ENCODE measurements at places on chromosomes 2 and 18.

DNA sequence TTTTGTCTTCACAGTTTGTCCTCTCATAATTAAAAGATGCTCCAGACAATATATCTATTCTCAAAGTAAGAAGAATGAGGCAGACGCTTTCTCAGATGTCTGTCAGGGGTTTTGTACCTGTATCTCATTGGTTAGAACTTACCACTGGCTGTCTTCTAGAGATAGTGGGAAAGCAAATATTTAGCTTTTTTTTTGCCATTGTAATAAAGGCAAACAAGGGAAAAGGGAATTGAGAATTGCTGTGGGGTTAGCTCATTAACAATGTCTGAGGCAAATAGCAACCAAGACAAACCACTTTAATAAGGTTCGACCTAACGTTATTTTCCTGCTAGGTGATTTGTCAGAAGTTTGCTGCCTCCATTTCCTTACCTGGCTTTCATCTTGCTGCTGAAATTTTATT lies 30.0 kb downstream of the ZNF638 start:
- no peak for DNase-seq

- DNase-seq = no peak
These were observed 14.2 kb downstream of the ESPNL start for GRCh38 chr2:238114331-238114841.

- no peak for DNase-seq
These were observed 165.6 kb downstream of the EIPR1 start for GRCh38 chr2:3212061-3212362.

DNA sequence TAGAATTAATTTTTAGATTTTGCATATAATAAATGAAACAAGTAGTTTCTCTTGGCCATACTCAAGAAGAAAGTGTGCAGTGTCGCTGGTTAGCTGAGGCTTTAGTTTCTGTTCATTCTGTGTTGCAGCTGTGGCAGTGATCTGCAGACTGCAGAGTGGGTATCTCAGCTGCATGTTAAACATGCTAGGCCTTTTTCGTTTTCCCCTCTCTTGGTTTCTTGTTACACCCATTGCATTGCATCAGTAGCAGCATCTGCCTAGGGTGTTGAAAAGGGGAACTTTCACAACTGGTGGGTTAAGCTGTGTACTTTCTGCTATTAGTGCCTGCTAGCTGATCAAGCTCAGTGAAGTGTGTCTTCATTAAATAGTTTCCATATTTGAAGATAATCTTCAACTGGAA lies 51.3 kb downstream of the ACSL3 start:
- peak; percentile 53 for DNase-seq

GRCh38 chr2:137208431-137208891 lies 443.1 kb downstream of the THSD7B start:
- peak; percentile 81 for DNase-seq

DNA sequence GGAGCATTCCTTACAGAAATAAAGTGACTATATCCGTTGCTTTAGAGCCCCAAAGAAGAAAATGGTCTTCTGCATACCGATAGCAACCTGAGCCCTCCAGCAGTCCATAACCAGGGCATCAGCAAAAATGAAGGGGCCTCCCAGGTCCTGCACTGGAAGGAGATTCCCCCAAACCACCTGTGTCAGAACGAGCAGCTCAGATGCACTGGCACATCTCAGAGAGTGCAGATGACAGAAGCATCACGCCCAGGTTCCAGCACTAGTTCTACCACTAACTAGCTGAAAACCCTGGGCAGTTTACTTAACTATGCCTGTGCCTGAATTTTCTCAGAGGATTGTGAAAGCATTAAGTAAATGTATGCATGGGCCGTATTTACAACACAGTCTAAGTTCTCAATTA lies 466.7 kb upstream of the MYT1L start:
- DNase-seq = no peak

DNA sequence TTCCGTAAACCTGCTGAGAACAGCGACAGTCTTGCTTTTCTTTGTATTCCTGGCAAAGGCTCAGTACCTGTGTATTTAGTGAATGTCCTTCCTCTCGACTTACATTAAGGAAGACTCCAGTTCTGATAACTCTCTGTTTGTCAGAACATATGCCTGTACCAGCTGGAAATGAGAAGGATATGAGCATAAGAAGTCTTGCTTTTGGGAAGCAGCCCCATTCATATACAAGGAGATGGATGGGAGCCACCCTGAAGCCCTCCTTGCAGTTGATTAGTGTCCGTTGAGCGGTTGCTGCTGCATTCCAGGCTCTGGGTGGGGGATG lies 59.8 kb downstream of the SH3BP4 start:
- no peak for DNase-seq

DNA sequence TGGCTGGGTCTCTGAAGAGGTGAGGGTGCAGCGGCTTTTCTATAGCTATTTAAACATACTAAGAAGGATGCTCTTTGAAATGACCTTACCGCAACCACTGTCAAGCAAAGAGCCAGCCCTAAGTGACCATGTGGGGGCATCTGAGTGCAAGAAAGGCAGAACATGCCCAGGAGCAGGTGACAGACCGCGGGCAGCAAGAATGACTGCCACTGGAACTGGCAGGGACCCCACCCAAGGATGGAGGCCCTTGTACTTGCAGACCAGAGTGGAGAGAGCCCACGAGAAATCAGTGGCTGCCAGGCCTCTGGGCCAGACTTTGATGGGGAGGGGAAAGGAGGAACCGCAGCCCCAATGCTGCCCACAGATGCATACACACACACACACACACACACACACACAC lies 33.1 kb downstream of the DNMT3A start:
- no peak for DNase-seq

GRCh38 chr18:68397241-68398035 lies 317.5 kb downstream of the TMX3 start:
- DNase-seq = peak; percentile 82

DNA sequence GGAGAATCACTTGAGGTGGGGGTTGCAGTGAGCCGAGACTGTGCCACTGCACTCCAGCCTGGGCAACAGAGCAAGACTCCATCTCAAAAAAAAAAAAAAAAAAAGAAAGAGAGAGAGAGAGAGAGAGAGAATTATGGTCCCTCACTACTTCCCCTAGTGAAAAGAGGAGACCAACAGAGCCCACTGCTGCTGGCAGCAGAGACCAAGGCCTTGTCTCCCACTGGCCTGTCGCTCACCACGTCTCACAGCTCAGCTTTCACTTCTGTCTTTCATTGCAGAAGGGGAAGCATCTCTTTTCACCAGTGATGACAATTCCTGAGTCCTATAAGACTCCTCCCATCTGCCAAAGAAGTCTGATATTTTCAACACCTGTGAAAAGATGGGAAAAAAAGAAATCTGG lies 81.3 kb downstream of the CLHC1 start:
- DNase-seq = no peak

DNA sequence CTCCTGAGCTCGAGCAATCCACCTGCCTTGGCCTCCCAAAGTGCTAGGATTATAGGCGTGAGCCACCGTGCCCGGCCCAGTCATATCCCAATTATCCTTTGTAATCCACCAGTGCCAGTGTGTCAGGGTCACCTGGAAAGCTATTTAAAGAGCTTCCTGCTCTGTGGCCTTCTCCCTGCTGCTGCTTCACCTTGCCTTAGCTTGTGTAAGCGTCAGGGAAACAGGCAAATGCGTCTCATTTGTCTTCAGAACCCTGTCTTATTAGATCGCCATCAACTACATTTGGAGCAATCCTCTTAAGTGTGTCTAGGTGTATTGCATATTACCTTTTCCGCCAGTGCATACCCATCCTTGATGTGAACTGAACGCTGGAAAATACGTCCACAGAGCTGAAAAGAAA lies 10.2 kb downstream of the KIF5C start:
- no peak for DNase-seq

GRCh38 chr18:49890041-49890440 lies 76.7 kb upstream of the ACAA2 start:
- no peak for DNase-seq

- DNase-seq = no peak
These were observed 364.0 kb upstream of the SLC14A2 start for GRCh38 chr18:45251236-45251635.

- DNase-seq = no peak
These were observed 207.7 kb downstream of the ZBTB7C start for GRCh38 chr18:48201337-48202005.

- peak; percentile 1 for DNase-seq
These were observed 1663.6 kb downstream of the SUCLG1 start for GRCh38 chr2:82795446-82795845.

- DNase-seq = peak; percentile 71
These were observed 86.1 kb downstream of the FARSB start for GRCh38 chr2:222569826-222570225.

DNA sequence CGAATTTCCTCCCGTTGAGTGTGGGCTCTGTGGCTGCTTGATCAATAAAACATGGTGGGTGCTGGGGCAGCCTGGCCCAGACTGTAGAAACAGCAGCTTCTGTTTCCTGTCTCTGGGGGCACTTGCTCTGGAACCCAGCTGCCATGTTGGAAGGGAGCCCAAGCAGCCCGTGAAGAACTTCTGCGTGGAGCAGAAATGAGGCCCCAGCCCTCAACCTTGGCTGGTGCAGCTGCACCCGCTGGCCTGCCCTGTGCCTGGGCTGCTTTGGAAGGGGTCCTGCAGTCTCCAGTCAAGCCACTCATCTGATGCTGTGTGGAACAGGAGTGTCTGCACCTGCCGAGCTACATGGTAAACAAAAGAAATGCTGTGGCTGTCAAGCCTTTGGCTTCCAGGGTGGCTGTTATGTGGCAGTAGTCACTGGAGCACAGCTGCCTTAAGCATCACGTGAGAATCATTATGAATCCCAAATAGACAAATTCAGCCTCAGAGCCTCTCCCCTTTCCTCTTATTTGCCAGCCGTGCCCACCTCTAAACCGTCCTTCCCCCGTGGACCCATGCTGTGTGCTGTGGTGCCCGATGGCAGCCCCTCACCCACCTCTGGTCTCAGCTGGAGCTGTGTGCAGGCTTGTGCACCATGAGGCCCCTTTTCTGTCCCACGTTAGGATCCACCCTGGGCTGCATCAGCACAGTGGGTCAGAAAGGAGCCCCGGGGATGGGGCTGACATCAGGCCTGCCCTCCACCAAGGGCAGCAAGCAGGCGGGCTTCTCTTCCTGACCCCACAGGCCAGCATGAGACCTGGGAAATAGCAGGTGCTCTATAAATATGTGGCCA lies 134.0 kb upstream of the HDAC4 start:
- DNase-seq = no peak

DNA sequence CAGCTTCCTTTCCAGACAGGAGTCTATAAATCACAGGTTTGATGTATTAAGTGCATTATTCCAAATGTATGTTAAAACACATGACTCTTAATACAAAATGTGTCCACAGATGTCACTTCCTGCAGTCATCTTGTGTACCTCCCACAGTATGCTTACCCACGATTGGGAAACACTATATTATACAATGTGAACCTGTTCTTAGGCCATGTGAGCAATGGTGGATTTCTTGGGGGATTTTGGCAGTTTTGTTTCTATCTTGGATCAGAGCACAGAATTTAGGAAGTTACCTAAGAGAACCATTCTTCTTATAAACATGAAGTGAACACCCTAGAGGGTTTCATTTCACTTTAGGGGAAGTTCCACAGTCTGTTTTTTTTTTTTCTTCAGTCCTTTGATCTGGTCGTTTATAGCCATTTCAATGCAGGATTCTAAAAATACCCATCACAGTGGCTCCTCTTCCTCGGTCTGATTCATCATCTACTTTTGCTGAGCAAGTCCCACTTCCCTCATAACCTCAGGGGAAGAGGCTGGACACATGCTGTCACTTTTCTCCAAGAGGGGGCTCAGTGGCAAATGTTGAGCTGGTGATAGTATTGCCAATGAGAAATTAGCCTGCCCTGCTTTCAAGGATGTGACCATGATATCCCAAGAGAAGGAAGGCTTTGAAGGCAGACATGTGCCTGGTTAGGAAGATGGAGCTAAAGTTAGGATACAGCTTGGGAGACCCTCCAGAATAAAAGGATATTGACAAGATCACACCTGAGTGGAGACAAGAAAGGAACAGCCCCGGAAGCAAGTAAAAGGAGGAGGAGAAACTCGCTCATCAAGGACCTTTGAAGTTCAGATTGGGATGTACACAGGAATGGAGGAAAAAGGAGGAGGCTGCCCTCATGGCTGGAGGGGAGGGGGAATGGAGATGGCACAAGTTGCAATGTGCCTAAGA lies 22.6 kb downstream of the PLEK start:
- no peak for DNase-seq

DNA sequence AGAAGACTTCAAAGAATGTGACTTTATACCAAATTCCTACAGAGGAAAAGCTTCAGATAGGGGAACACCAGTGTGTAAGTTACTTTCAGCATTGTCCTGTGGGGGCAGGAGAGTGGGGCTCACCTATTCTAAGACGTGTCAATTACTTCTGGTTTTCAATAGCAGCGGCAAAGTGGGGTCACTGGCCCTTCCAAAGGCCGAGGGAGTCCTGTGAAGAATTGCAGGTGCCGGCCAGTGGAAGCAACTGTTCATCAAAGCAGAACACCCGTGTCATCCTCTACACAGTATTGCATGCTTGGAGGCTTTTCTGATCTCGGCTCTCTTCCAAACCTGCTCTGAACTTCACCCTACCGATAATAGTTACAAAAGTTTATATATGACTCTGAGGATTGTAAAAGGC lies 1176.5 kb upstream of the TMEFF2 start:
- DNase-seq = no peak

- no peak for DNase-seq
These were observed 31.4 kb downstream of the EIF2AK2 start for GRCh38 chr2:37125416-37125815.

GRCh38 chr18:49206717-49207116 lies 253.7 kb downstream of the DYM start:
- no peak for DNase-seq

DNA sequence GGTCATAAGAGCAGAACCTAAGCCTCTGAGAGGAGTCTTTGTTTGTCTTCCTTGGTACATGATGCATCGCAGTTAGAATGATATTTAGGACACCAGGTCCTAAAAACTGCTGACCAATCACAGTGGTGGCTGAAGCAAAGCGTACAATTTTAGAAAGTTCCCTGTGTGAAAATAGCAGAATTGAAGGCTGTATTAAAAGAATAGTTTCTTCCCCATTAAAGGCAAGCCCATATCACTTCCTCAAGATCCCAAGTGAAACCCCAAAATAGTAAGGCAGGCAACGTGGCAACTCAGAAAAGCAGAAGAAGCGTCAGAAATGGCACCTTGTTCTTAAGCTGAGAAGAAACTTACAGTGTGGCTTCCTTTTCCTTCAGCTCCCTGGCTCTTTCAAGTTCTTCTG lies 154.8 kb upstream of the PGAP1 start:
- no peak for DNase-seq

DNA sequence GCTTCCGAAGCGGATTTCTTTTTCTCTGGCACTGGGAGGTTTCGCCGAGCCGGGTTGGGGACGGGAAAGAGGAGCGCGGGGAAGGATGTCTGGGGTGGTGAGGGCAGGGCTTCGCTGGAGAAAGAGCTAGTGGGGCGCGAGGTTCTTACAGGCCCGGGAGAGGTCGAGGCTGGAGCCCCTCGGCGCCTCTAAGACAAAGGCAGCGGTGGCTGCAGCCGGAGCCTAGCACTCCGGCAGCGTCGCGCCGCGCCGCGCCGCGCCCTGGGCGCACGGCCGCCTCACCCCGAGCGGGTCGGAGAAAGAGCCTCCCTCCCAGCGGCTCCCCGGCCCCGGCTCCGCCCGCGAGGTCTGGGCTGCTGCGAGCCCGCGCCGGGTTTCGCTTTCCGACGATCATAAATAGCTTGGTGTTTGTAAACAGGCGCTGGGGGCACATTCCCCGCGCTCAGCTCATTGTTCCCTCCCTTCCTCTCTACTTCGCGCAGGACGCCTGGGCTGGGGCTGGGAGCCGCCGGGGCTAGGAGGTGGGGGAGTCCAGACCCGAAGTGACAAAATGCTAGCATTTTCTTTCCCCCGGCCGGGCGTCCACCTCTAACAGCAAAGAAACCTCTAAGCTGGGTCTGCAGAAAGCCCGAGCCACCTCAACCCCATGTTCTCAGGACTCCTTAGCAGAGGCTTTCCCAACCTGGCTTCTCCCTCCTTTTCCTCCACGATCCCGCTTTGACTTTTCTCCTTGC lies 813 bp upstream of the MEIS1 start:
- peak; percentile 65 for DNase-seq
